Epithelial cell of proximal tubule (primary cell): ENCODE measurements at places on chromosomes 1 and 21.
A peak's percentile ranks its signal among the peaks of the same experiment; 100 is the strongest.

DNA sequence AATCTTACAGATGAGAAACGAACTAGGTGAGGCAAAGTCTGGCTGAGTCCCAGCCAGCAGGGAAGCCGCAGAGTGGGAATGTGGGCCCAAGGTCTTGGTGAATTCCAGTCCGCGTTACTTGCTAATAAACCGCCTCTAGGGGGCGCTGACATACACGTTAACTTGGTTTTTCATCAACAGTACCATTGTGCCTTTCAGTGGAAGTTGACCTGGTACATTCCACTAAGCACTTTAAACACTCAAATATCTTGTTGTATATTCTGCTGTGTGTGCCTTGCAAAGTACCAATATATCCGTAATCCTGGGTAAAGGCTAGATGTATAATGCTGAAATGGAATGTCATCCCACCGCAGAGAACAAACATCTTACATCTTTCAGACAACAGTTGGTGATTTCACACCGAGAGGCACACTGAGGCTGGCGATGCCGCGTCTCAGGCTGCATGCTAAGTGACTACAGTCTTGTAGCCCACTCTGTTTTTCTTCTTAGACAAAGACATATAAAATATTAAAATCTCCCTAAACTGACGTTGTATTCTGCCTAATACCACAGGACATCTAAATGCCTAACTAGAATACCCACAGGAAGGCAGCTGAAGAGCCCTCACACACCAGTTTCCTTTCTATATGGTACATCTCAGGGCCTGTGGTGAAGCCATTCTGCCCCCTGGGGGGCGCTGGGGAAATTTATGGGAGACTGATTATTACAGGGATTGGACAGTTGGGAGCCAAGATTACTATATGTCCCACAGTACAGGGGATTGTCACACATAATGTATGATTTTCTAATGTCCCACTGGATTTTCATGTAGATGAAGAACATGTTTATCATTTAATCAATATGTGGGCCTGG, 49.2 kb upstream of the C1orf198 start:
- peak; percentile 30 for DNase-seq

GRCh38 chr1:45334308-45335245, 5.4 kb upstream of the TOE1 start:
- DNase-seq: no peak

DNA sequence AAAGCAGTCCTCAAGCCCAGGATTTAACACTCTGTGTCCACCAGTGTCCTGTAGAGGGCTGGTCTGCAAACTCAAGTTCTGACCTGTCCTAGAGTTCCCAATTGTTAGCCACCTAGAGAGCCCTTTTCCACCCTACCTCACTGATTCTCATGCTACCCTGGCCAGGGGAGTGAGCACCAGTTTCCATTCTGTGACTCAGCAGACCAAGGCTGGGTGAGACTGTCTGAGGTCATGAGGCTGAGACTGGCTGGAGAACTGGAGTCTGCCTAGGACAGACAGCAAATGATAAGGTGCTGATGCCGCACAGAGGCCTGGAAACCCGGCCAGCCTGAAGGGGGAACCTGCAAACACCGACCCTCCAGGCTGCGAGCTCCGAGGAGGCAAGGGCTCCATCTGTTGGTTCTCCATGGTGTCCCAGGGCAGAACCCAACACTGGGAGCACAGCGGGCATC, 13.7 kb downstream of the GLIS1 start:
- no peak for DNase-seq

DNA sequence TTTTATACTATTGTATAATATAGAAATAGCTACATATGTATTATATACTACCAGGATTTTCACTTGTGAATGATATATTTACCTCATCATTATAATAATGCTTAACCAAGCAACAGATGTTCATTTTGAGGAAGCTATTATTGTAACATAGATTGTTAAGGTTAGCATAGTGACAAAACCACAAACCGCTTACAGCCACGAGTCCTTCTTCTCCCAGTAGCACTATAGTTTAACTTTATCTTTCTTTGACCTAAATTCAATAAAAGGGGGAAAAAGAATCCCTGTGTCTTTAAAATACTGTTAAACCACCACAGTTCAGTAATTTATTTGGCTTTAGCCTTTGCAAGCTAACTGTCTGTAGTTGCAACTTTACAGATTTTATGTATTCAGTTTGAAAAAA, 1039.4 kb upstream of the B3GALT2 start:
- no peak for DNase-seq

GRCh38 chr1:11046625-11047365, at the start of gene MASP2:
TSS of gene MASP2 (minus strand) at chr1:11047239. CDS start at chr1:11047207, 32 bp downstream.
- DNase-seq: no peak

- no peak for DNase-seq
These were observed 13.7 kb downstream of the ZBTB17 start for GRCh38 chr1:15962176-15962575.

DNA sequence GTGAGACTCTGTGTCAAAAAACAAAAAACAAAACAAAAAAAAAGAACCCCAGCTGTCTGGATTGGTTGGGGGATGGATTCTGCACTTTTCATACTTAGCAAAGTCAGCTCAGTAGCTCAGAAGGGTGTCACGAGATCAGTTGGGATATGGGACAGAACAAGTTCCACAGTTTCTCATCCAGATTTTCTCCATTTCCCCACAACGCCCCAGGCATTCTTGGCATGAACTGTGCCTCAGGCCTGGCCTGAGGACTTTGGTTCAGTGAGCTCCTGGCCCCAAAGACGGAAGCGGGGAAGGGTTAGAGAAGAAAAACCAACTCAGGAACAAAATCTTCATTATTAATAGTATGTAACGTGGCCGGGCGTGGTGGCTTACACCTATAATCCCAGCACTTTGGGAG, 1.9 kb downstream of the AKR7A2 start:
- no peak for DNase-seq

DNA sequence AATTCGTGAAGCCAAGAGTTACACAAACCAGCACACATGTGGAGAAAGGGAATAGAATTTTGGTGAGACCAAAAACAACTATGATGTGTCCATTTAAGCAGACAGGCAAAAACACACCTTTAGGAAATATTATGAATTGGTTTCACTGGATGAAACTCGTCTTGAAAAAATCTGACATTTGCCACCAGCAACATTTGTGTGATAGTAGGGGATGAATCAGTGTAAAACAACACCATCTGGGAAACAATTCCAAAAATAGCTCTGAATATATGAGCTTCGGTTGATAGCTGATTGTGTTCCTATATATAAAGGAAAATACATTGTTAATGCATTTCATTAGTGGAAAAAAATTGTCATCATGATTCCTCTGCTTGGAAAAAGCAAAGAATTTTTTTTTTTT, 327.8 kb downstream of the PAPPA2 start:
- DNase-seq: no peak

DNA sequence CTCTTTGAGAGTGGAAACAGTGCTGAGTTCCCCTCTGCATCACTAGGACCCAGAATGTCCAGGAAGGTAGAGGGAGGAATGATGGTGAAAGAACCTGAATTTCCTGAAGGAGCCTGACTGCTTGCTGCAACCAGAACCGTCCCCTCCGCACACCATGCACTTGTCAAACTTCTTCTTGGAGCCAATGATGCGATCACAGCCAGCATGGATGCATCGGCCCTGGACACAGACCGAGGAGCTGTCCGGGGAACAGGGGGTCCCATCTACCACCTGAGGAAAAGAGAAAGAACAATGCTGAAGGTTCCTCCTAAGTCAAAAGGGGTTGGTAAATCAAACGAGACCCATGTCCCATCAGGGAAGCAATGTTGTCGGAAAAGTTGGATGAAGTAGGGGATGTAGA, 6.9 kb downstream of the ADAMTS4 start:
- DNase-seq: no peak

- DNase-seq: no peak
These were observed 2.6 kb upstream of the MFN2 start for GRCh38 chr1:11977625-11978024.

DNA sequence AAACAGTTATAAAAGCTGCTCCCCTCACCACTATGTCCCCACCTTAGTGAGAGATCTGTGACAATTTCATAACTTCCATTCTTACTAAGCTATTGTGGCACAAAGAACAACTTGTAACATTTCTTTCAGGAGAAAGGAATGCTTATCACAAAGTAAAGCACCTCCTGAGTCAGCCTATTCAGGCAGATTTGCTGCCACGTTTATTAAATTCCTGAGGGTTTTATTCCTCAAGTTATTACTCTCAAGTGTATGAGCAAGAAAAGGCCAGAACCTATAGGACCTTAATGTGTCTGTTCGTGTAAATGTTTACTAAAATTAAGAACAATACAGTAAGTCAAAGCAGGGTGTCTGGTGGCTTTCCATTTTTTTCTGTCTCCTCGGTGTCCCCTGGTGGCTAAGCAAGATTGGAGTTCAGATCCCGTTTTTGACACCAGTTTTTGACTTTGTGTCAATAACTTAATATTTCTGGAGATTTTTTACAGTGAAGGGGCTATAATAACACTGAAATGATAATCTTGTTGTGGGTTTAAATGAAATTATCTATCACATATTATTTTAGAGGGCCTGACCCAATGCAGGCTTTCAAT, 1539.6 kb downstream of the BRINP3 start:
- no peak for DNase-seq

DNA sequence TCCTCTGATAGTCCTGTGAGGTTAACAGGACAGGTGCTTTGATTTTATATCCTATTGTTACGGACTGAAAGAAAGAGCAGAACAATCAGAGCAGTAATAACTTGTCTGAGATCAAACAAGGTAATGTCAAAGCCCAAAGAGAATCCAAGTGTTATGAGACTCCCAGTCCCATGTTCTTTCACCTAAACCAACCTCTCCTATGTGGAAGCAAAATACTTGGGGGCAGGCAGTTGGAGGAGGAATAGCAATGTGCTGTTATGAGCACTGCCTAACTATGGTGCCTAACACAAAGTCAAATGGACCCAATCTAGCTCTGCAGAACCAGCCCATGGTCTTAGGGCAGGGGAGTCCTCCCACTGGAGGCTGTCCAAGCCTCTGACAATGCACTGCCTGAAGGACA, 28.1 kb downstream of the ACBD3 start:
- no peak for DNase-seq

DNA sequence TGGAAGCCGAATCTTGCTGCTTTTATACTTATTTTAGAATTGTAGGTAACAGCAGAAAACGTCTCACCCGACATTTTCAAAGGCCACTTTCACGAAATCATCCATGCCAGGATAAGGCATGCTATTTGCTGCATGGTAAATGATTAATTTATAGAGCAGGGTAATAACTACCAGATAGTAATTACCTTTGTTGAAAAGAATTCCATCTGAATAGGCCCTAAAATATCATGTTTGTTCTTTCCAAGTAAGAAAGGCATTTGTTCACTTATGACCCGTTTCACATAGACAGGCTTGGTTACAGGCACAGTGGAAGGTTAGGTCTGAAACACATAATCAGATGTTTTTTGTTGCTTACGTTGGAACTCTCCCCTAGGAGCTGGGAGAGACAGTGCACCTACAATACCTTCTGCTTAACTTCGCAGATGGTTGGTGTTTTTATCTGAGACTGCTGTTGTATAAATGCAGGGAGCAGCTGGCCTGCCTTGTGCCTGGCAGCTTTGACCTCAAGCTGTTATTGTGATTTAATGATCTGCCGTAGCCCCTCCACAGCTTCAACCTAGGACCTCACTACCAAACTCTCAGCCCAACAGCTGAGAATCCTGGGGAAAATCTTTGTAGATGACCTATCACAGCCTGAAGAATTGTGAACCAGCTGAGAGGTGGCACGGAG, 1.6 kb downstream of the SLC44A3 start:
- peak; percentile 70 for DNase-seq

GRCh38 chr1:25090707-25091422, 141.4 kb downstream of the SYF2 start:
- DNase-seq: no peak

DNA sequence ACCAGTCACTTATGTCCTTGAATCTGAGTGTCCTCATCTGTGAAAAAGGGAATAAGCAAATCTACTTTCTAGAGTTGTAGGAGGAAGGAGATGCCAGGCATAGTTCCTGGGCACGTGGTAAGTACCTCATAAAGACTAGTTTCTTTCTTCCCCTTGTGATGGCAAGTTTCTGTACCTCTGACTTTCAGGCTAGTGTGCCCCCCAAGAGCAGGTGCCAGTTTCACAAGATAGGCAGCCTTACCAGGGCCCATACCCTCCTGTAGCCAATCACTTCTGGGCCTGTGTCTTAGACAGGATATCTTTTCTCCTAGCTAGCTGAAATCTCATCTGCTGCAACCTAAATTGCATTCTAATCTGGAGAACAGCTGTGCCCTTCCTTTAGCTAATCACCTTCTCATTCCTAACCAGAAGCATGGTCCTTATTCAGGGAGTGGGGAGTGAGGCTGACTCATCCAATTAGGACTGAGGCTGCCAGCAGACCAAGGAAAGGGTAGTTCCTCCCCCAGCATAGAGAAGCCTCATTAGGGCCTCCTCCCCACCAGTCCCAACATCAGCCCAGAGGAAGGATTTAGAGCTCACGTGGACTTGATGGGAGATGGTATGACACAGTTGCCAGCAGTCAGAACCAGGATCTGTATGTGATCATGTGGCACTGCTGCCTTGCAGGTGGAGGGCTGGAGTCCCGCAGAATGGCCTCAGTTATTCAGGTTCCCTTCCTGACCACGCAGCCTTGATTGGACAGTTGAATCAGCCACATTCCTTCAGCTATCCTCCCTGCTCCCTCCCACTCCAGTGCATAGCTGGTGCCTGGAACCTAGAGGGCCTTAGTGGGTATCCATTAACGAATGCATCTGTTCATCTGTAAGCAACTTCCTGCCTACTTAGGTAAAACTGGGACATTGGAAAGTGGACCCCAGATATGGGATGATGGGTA, 7.9 kb downstream of the KLHDC8A start:
- DNase-seq: no peak

DNA sequence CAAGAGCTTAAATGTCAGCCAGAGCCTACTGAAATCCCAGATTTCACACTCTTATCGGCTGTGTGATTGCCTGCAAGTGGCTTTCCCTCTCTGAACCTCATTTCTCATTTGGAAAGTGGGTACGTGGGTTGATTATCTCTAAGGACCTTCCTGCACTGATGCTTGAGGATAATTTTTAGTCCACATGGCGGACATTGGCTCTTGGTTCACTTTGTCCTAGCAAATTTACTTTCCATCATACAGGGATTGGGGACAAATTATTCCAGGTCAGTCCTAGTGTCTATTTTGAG, 111.6 kb downstream of the ACTL8 start:
- DNase-seq: no peak

DNA sequence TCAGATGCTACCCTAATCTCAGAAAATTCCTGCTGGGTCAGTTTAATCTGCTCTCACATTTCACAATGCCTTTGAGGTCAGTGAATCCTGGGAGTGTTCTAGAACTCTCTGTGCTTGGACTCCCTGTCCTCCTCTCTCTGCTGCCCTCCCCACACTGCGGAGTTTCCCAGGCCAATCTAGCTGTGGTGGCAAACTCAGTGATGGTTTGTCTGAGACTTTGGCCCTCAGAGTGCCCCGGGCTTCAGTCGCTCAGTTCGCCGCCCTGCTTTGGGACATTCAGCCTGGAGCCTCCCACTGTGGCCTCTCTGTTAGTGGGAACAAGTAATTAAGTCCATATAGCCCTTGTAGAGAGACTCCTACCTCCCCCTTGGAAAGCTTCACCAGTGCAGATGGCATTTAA, 7.1 kb downstream of the C1orf226 start:
- DNase-seq: no peak

GRCh38 chr1:90174246-90174645, 179.3 kb downstream of the ZNF326 start:
- DNase-seq: peak; percentile 93
